ENCODE measurements at places on chromosomes 11 and 22.
A peak's percentile ranks its signal among the peaks of the same experiment; 100 is the strongest.

- no peak for DNase-seq
Measured at GRCh38 chr11:121244884-121245283, 47.7 kb upstream of the SC5D start.

- DNase-seq: no peak
Measured at GRCh38 chr11:86610559-86611341, 61.7 kb downstream of the ME3 start.

DNA sequence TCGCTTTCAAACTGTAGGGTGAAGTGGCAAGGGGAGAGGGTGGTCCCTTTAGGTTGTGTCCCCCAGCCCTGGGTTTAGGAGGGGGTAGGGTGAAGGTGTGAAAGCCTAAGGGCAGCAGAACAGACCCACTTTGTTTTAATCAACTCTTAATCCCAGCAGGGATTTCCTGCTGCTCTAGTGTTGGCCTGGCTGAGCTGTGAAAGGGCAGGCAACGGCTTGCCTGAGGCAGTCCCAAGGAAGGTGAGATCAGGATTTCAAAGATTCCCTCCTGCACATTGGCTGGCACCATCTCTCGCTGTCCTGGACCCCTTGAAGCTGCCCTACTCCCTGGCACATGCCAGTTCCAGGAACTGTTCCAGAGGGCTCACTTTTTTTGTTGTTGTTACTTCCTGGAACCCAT is 221.3 kb downstream of the INSC start:
- no peak for DNase-seq

GRCh38 chr11:32440312-32440908 is 5.1 kb upstream of the WT1 start:
- DNase-seq: no peak

- DNase-seq: no peak
Measured at GRCh38 chr11:86814775-86815174, 14.4 kb downstream of the PRSS23 start.

DNA sequence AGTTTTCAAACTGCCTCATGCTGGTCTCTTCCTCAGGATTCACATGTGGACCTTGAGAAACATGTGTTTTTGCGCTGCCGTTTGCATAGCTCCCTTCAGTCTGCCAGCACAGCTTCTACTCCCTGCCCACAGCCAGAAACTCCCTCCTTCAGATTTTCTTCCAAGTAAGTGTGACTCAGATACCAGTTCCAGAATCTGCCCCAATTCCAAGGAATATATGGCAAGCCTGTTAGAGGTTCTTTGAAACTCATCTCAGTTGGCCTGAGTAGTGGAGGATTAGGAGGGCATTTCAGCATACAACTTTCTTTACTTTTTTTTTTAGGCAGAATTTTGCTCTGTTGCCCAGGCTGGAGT is 67.1 kb downstream of the SNX19 start:
- DNase-seq: no peak

DNA sequence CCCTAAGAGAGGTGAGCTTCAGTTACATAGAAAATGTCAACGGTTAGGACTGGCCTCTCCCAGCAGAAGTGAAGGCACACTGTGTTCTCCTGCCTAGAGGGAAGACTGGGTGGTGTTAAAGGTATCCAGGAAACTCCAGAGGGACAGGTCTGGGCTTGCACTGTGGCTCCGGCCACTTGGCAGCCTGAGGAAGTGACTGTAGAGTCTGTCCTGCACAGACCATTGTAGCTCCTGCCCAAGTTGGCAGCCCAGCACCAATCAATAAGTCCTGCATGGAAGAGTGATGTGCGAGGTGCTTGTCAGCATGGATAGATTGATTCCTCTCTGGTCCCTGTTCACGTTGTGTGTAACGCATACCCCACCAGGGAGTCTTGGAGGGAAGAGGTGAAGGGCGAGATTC is 284.8 kb downstream of the TENM4 start:
- no peak for DNase-seq

DNA sequence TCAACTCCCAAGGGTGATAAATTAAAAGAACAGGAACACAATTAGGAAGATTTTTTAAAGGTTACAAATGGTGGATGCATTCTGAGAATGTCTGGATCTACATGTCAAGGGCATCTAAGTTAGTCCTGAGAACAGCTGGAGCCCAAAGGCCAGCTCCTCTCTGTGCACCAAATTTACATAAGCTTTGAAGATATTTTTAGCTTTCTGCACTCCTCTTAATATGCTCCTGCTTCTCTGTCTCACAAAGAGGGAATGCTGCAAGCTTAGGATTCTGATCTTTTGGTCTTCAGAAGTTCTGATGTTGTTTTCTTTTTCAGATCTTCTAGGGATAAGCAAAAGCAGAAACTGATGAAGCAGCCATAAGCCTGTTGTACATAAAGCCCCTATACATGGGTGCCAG is 309.8 kb upstream of the NCAM1 start:
- no peak for DNase-seq

- no peak for DNase-seq
Measured at GRCh38 chr11:20688761-20689160, 19.4 kb downstream of the NELL1 start.

DNA sequence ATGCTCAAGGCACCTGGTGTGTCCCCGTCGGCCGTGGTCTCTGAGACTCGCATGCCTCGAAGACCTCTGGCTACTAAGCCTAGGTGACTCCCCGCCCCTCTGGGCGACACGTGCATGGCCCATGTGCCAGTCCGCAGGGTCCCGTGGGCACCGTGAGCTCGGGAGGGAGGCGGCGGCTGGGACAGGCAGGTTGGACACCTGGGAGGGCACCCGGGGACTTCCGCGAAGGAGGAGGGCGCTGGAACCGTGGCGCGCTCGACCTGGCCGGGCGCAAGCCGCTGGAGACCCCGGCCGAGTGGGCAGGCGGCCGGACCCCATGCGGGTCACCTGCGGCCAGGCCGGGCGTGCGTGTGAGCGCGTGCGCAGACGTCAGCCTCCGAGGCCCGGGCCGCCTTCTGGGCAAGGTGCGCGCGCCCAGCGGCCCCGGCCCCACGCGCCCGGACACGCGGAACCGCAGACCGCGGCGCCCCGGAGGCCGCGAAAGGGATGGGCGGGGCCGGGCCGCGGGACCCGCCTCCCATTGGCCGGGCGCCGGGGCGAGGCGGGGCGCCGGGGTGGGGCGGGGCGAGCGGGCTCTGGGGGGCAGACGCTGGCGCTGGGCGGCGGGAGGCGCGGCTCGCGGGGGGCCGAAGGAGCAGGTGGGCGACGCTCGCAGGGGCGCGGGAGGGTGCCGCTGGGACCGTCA is 579 bp upstream of the RASD2 start:
- DNase-seq: peak; percentile 73

GRCh38 chr11:11860103-11860979 is 18.6 kb downstream of the USP47 start:
- no peak for DNase-seq

- DNase-seq: no peak
Measured at GRCh38 chr11:113151521-113151920, 162.9 kb upstream of the TTC12 start.

DNA sequence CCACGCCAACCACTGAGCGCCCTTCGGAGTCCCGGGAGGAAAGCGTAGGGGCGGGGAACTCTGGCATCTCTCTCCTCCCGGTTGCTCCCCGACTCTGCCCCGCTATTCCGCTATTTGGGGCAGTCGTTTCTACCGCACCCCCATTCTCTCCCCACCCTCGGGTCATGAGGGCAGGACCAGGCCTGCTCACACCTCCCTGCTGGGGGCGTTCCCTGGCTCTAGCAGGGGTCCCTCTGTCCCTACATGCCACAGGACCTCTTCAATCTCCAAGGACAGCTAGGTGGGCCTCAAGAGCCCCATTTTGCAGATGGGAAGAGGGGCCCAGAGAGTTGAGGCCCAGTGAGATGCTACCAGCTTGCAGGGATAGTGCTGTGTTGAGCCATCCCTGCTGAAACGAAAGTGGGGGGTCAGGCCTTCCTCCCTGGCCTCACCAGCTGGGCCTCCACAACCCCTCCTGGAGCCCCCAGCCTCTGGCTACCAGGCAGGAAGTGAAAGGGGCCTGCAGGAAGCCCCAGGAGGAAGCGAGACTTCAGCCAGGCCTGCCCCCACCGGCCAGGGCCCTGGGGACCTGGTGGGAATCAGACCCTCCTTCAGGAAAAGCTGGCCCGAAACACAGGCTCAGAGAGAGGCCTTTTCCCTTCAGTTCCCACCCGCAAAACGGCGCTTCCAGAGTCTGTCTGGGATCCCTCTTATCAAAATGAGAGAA is 5.5 kb upstream of the SHISA8 start:
- no peak for DNase-seq

- no peak for DNase-seq
Measured at GRCh38 chr22:30340911-30341685, 14.4 kb upstream of the TBC1D10A start.

- DNase-seq: no peak
Measured at GRCh38 chr22:31790240-31790639, 36.4 kb downstream of the DEPDC5 start.

Data from stimulated activated CD4-positive, alpha-beta T cell treated with anti-CD3 and anti-CD28 coated beads, Interleukin-2, amount 100 ng/mL, for 24 hours (primary cell).